Pancreas (tissue), 10 donors: ENCODE measurements at places on chromosomes 3 and 15. TPM values are rescaled to one million over a fixed set of nuclear protein-coding genes. Genes with fewer than 3 reads are reported as not detected.

ISL2 gene
- polyA plus RNA-seq, result 0.16 TPM

SUCNR1 gene
- 0.02 TPM for polyA plus RNA-seq

GOLGA6L6 gene
- not detected for polyA plus RNA-seq

INKA1 gene
- 1.6 TPM for polyA plus RNA-seq

GUCA1C gene
- 13.0 TPM for polyA plus RNA-seq

CYP8B1 gene
- not detected for polyA plus RNA-seq

CD200 gene
- polyA plus RNA-seq, result 3.4 TPM
